ENCODE measurements at places on chromosomes 3 and 15.
A peak's percentile ranks its signal among the peaks of the same experiment; 100 is the strongest.

DNA sequence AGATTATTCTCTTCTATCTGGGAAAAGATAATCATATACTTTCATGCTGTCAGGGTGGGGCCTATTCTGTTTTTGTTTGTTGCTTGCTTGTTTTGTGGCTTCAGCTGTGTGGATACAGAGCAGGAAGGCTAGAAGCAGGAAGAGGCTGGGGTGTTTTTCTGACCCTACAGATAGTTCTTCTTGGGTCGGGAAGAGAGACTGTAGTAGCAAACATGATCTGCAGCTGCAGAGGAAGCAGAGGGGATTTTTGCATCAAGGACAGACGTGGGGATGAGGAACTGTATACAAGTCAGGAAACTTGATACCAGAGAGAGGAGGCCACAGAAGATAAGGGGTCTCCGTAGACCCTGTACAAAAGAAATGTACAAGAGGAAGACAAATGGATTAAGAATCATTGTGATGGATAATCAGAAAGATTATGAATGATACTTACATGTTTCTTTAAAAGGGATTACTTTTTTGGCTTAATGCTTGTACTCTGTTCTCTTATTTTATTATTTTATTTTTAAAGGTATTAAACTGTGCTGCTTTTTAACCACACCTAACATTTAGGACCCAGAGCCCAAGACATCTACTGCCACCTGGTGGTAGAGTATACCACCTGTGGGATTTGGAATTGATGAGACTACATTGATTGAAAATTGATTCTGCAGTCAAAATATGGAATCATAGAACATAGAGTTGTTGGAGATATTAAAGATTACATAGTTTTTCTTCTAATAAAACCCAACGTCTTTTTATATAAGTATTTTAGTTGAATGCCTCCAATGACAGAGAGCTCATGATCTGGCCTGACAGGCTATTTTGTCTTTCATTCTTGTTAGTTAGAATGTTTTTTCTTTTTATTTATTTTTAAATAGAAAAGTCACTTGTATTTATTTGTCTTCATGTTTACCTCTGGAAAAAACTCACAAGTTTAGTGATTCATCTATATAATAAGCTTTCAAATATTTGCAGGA, 87.3 kb upstream of the ROPN1 start:
- peak; percentile 57 for DNase-seq

- DNase-seq, result no peak
Measured at GRCh38 chr15:63480441-63480821, 24.0 kb upstream of the USP3 start.

GRCh38 chr3:161072211-161072621, 32.9 kb downstream of the B3GALNT1 start:
- DNase-seq, result peak; percentile 33

GRCh38 chr15:95843241-95843910, 487.1 kb upstream of the NR2F2 start:
- no peak for DNase-seq

Measured in activated CD4-positive, alpha-beta T cell treated with anti-CD3 and anti-CD28 coated beads, Interleukin-2, Interleukin-6, amounts not matched to agents 100 ng/mL and 50 ng/mL, durations not matched to agents 16 hours and 8 hours (primary cell).